KG1 (cell line): ENCODE measurements at places on chromosomes 6 and 20.

- no peak for DNase-seq
These were observed at the start of gene CRISP3 for GRCh38 chr6:49744259-49744658. TSS of gene CRISP3 (minus strand) at chr6:49744388. CDS start at chr6:49744367, 21 bp downstream.

GRCh38 chr6:16973545-16974386 lies 128.1 kb upstream of the STMND1 start:
- DNase-seq = no peak

DNA sequence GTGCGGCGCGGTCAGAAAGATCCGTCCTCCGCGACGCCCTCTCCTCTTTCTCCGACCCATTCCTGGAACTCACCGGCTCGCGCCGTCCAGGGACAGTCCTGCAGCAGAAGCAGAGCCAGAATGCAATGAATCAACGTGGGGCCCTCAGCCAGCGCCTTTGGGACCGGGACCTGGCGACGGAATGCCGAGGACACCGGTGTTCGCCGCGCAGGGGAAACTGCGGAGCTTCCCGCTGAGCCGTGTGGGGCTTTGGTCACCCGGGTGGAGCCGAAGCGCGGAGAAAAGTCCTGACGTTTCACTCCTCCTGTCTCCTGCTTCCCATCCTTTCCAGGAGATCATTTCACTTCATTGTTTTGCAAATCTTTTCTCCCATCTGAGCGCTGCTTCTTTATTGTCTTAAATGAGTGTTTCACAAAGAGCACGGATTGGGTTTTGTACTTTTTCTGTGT lies 26.5 kb downstream of the ULBP1 start:
- no peak for DNase-seq

GRCh38 chr6:15498640-15499039 lies 164.2 kb downstream of the DTNBP1 start:
- no peak for DNase-seq

DNA sequence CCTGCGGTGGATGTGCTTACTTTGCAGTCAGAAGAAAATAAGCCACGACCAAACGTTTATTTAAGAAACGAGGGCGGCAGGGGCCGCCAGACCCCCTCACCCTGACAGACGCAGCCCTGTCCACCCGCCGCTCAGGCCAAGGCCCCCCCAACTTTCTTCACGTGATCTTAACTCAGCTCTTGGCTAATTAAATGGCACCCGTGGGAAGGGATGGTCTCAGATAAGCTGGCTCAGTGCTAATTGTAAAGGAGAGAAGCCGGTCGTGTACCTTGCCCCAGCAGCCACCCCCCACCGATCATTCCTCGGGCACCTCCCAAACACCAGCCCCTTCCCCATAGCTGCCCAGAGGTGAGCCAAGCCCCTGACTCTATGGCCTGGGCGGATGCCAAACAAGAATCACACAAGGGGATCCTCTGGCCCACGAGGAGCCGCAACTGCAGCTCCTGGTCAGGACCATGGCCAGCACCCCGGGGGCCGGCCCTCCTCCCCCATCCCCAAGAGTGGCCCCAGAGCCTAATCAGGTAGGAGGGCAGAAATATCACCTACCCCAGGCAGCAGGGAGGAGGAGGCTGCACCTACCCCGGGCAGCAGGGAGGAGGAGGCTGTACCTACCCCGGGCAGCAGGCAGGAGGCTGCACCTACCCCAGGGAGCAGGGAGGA lies 11.2 kb downstream of the KCNQ2 start:
- DNase-seq = no peak

DNA sequence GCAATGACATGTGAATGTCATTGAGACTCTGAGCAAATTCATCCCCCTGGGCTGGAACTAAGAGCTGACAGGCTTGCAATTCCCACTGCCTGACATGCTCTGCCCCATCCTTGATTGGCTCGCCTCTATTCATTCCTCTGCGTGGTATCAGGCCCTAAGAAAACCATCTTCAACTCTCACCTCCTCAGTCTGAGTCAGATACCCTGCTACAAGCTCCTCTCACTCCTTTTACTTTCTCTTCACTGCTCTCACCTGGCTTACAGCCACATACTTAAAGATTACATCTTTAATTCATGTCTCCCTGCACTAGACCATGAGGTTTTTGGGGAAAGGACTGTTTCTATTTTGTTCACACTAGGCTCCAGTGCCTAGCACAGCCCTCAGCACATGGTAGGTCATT lies 131.6 kb downstream of the KIF6 start:
- DNase-seq = no peak

GRCh38 chr20:48377940-48378339 lies 449.9 kb downstream of the PREX1 start:
- DNase-seq = no peak
